ENCODE measurements at places on chromosomes 6 and 20.

- DNase-seq = no peak
These were observed 1.8 kb upstream of the TTLL2 start for GRCh38 chr6:167323111-167323510.

- DNase-seq = no peak
These were observed 88.4 kb downstream of the RTN4IP1 start for GRCh38 chr6:106540907-106541306.

DNA sequence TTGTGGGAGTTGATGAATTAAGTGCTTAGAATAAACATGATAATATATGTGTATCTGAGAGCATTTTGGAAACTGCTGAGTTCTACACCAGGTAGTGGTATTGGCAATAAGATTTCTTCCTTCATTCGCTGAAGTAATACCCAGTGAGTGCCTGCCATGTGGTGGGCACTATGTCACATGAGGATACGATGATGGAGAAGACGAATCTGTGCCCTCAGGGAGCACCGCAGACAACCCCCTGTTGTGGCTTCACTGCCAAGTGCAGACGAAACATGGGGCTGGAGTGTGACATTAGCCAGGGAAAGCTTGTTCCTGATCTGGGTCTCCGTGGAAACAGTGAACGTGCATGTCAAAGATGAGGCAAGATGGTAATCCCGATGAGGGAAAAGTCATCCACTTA lies 7.9 kb downstream of the ZNF76 start:
- no peak for DNase-seq

GRCh38 chr20:51533291-51534172 lies 9.0 kb downstream of the NFATC2 start:
- DNase-seq = no peak

DNA sequence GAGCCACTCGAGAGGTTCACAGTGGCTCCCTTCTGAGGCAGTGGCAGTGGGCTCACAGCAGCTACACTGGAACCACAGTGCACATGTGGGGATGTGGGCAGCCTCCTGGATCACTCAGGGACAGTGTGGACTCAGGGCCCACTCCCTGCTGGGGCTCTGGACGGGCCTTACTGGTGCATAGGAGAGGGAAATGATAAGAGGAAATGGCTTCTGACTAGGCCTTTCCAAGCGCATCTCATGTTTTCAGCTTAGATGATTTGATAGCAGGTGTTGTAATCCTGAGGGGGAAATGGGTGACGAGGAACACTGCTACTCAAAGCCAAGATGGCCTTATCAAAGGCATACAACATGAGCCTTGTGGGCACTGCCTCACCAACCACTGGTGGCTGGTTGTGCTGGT lies 44.0 kb downstream of the PANK2 start:
- no peak for DNase-seq

DNA sequence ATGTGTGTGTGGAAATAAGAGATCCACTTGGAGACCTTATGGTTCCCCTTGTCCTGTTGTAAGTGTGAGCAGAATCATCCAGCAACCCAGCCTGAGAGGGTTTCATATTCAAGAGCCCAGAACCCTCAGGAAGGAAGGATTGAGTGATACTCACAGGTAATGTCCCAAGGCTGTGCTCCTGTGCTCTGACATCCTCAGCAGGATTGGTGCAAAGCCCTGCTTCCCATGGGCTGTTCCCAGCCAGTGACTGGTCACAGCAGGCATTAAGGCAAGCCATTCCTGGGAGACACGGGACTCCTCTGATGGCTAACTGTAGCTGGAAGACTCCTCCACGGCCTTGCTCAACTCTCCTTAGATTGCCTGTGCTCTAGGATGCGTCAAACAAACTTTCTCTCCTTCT lies 33.8 kb upstream of the HLA-G start:
- DNase-seq = no peak

DNA sequence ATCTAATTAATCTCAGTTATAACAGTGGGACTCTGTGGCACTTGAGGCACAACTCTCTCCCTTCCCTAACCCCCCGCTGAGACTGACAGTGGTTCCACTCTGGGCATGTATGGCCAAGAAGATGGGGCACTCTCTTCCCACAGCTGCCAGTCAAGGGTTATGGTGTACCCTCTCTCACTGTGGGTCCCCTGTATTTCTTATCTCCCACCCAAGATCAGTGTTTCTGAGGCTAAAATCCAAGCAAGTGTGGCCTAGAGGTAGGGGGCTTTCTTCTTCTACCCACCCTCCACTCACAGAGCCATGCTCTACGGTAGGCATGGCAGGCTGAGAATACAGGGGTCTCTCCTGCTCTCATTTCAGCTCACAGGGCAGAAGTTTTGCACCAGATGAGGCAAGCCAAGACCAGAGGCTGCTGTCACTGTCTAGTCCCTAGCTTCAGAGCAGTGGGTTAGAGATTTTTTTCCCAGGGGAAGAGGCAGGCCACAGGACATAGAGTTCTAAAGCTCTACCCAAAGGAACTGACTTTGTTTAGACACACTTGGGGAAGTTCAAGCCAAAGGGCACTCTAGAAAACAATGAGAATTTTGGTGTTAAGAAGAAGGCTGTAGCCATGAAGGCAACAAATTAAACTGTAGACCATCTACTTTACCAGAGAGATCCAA lies 31.7 kb upstream of the HINT3 start:
- no peak for DNase-seq

Data from activated CD8-positive, alpha-beta memory T cell treated with anti-CD3 and anti-CD28 coated beads for 1 hour (primary cell).